ENCODE measurements at places on chromosomes 16 and 17. TPM values are rescaled to one million over a fixed set of nuclear protein-coding genes. Genes with fewer than 3 reads are reported as not detected.

HNF1B gene
- total RNA-seq: not detected

CCL5 gene
- total RNA-seq: not detected

HEATR9 gene
- not detected for total RNA-seq

TMEM219 gene
- 47.5 TPM for total RNA-seq

Measured in smooth muscle cell of the coronary artery (primary cell).